NCI-H1930 (cell line): ENCODE measurements at places on chromosomes 7 and 10.

- no peak for DNase-seq
These were observed 148.8 kb downstream of the MBL2 start for GRCh38 chr10:52623761-52624160.

DNA sequence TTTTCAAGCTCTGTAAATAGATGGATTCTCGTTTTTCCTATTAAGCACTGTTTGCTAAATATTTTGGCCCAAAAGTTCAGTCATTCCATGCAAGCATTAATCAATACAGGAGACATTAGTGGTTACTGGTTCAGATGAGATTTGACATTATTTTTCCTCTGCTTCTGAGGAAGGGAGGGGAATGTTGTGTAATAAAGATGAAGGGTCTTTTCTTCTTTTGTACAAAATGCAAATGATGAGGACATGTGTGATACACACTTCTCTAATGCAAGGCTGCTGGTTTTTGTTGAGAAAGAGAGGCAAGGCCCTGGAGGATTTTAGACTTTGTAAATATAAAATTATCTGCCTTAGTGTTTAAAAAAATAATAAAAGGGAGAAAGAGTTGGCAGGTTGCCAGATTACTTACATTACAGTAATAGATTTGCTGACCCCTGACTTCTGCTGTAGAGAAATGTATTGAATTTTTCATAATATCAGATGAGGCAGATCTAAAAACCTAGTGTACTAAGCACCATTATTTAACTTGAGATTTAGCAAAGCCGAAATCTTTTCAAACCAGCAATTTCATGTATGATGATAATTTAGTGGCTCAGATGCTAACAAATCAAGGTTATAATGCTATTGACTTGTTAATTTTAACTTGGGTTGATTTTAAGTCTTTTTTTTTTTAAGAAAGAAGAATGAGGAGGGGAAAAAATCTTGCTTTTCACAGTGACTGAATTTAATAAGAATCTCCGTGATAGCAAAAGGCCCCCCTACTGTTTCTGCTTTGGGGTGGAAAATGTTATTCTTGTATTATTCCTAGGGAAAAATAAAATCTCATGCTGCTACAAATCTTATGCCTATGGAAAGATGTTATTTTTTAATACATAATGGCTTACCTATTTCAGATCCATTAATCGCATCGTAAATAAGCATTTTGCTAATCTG is 180.1 kb downstream of the ARID5B start:
- DNase-seq, result no peak

DNA sequence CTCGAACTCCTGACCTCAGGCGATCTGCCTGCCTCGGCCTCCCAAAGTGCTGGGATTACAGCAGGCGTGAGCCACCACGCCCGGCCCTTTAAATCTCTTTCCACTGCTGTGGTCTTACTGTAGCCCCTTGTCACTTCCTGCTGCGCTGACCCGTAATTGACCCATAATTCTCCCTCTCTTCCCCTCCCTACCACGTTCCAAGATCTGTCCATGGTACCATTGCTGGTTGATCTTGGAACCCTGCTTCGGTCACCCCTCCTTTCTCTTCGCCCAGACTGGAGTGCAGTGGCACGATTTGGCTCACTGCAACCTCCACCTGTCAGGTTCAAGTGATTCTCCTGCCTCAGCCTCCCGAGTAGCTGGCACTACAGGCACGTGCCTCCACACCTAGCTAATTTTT is 6.5 kb downstream of the POR start:
- DNase-seq, result no peak

DNA sequence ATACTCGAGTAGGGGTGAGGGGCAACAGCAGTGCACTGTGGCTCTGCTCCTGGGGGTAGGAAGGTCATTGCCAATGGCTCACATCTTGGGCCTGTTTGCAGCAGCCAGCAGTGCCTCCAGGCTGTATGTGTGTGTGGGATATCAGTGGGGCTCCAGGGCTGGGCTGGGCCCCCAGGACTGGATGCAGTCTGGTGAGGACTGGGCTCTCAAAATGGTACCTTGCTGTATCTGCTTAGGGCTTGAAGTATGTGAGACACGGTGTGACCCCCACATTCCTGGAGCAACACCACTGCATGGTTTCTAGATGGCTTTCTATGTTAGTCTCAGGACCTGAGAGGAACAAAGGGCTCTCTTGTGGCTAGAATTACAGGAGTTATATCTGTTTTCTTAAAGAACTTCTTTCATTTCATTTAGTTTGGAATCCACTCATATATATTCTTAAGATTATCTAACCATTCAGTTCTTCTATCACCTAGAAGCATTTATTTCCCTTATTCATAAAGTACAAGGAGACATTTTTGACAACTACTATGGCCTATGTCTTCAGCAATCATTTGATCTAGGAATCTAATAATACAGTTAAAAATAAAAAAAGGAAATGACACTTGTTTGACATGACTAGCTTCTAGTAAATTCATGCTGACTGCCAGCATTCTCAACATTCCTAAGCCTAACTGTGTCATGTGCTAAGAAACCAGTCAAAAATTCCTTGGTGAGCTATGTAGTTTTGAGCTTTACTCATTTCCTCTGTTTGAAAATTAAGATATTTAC is 443.2 kb upstream of the SEMA3A start:
- DNase-seq, result no peak

DNA sequence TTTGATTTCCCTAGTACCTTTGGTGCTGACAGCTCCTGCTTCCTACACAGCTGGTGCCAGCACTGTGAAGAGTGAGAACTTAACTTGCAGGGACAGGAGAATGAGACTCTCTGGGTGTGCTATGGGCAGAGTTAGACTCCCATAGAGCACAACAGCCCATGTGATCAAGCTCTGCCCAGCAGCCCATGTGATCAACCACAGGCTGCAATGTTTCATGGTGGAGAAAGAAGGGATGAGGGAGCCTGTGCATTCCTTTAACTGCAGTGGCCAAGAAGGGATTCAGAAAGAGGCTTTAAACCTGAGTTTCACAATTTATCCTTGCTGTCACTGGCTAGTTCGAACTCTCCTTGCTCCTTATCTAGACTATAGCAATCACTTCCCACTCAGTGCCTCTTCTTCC is 10.0 kb upstream of the MEST start:
- DNase-seq, result no peak

GRCh38 chr10:129513312-129513711 is 46.3 kb downstream of the MGMT start:
- DNase-seq, result no peak

- no peak for DNase-seq
These were observed 11.9 kb downstream of the RGR start for GRCh38 chr10:84256510-84257342.

- no peak for DNase-seq
These were observed 43.7 kb downstream of the FAM53B start for GRCh38 chr10:124700293-124701037.

DNA sequence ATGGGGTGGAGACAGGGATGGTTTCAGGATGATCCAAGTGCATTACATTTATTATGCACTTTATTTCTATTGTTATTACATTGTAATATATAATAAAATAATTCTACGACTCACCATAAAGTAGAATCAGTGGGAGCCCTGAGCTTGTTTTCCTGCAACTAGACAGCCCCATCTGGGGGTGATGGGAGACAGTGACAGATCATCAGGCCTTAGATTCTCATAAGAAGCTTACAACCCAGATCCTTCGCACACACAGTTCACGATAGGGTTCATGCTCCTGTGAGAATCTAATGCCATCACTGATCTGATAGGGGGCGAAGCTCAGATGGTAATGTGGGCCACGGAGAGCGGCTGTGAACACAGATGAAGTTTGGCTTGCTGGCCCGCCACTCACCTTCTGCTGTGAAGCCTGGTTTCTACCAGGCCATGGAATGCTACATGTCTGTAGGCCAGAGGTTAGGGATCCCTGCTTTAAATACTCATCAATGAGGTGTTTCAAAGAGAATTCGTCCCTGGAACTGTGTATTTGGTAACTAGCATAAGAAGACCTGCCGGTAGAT is 21.2 kb upstream of the PRKCQ start:
- no peak for DNase-seq

DNA sequence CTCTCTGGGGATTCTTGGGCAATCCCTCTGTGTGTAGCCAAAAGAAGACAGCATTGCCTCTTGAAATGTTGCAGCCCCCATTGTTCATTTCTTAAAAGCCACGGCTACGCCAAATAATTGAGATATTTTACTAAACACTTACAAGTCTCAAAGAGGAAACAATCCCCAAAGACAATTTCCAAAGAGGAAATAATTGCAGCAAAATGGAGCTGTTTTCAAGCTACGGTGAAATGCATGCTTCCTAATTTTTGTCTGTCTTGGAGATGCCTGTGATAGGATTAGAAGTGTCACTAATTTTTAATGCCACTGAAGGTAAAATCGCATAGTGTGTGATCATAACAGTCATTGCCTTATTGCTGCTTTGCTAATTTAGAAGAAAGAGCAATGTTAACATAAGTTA is 72.9 kb upstream of the NAMPT start:
- DNase-seq, result no peak

GRCh38 chr10:74394416-74394969 is 243.5 kb downstream of the ADK start:
- no peak for DNase-seq

- no peak for DNase-seq
These were observed 40.3 kb downstream of the COL13A1 start for GRCh38 chr10:69842020-69842419.

DNA sequence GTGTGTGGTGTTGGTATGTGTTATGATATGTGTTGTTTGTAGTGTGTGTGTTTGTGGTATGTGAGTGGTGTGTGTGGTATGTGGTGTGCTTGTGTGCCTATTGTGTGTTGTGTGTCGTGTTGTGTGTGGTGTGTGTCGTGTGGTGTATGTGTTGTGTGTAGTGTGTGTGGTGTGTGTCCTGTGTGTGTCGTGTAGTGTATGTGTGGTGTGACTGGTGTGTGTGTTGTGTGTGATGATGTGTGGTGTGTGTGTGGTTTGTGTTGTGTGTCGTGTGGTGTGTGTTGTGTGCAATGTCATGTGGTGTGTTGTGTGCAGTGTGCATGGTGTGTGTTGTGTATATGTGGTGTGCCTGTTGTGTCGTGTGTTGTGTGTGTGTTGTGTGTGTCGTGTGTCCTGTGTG is 144.6 kb downstream of the DNAJB6 start:
- DNase-seq, result no peak

DNA sequence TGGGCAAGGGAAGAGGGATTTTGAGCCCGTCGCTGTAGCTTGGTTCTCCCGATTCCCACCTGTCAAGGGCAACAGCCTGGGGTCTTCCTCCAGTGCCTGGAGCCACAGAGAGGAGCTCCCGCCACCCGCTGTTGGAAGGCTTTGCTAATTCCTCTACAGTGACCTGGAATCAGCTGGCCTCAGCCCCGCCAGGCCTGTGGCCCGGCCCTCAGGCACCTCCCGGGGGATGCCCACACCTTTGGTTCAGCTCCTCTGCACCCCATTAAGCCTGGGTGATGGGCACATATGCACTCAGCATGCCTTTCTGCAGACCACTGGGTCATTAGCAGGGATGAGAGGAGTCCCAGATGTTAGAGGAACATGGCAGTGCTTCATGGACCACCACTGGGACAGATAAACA is 121.4 kb upstream of the MKI67 start:
- no peak for DNase-seq

- DNase-seq, result no peak
These were observed 538.5 kb downstream of the HTR7 start for GRCh38 chr10:90319188-90319914.

- no peak for DNase-seq
These were observed 243.0 kb upstream of the FZD8 start for GRCh38 chr10:35885076-35885475.

- DNase-seq, result no peak
These were observed 7.5 kb downstream of the CPA1 start for GRCh38 chr7:130387628-130388403.

DNA sequence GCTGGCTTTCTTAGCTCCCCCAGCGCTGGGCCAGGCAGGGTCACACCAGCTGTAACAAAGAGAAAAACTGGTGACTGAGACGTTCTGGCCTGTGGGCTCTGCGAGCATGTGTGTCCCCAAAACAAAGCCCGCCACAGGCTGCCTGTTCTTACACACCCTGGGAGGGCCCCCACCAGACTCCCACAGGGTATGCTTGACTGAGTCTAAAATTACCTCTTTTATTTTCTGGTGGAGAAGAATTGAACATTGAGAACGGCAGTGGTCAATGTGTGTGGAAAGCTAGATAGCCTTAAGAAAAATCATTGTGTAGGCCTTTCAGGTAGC is 808 bp downstream of the C10orf71 start:
- DNase-seq, result no peak

DNA sequence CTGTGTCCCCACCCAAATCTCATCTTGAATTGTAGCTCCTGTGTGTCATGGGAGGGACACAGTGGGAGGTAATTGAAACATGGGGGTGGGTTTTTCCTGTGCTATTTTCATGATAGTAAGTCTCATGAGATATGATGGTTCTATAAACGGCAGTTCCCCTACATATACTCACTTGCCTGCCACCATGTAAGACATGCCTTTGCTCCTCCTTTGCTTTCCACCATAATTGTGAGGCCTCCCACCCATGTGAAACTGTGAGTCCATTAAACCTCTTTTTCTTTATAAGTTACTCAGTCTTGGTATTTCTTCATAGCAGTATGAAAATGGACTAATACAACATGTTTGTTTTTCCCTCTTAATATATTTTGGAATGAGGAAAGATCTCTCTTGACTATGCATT is 24.5 kb upstream of the TBXAS1 start:
- no peak for DNase-seq

GRCh38 chr7:100088095-100088620 is 611 bp upstream of the COPS6 start:
- no peak for DNase-seq

DNA sequence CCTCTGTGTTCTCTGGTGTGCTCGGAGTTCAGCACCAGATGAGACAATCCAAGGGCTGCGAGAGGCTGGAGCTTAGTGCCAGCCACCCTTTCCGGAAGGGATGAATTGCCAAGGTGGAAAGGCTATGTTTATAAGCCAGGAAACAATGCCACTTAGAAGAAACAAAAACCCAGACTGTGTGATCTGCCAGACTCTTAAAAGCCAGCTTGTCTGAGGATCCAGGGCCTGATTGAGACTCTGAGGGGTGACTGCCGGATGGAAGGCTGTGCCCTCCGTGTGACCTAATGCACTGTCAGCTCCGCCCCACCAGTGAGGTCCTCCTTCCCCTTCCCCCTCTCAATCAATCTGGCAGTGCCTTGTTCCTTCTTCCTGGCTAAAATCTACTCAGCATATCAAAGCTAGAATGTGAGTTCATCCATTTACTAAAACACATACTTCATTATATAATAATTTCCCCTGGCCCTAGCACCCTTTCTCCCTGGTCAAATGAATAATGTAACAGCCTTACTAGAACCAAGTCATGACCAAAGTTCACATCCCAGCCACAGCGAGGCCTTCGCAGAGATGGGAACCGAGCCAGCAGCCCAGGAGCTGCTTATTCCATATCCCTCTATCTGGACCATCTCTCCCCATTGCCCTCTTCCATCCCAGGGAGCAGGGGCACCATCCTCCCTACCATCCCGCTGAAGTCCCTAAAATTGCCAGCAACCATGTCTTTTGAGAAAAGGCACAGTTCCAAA is 25.5 kb downstream of the FAM107B start:
- no peak for DNase-seq

DNA sequence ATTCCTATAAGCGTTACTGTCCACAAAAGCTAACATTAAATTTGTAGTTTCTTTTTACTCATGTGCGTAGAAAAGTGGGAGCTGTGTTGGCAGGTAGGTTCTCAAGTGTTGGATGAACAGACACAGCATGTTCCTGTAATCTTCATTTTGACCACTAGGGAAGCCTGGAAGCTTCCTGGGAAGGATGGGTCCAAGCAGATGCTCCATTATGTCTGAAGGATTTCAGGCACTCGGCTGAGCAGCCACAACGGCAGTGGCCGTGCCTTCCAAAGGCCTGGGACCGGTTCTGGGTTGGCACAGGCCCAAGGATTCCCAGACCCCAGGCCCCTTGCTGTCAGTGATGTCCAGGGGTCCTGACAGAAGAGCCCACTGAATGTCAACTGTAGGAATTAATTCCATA is 386.3 kb downstream of the TNS3 start:
- DNase-seq, result no peak

- DNase-seq, result no peak
These were observed 52.4 kb upstream of the TNS3 start for GRCh38 chr7:47634273-47634672.
